GM12864 (cell line): ENCODE measurements at places on chromosomes 4 and X.

GRCh38 chr4:93809773-93810172, 18.8 kb upstream of the ATOH1 start:
- no peak for DNase-seq

DNA sequence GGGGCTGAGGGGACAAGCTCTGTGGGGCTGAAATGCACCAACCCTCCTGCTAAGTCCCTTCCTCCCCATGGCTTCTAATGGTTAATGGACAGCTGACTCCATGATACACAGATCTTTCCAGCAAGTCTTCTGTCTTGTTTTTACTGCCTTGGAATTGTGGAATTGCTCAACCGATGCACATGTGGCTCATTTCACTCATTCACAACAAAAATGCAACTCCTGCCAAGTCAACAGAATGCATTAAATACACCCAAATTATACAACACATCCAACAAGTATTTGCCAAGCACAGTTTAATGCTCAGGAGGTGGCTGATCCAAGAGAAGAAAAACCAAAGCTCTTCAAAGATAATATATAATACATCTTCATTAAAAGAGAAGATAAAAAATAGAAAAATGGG, 61.9 kb upstream of the PAGE4 start:
- no peak for DNase-seq

DNA sequence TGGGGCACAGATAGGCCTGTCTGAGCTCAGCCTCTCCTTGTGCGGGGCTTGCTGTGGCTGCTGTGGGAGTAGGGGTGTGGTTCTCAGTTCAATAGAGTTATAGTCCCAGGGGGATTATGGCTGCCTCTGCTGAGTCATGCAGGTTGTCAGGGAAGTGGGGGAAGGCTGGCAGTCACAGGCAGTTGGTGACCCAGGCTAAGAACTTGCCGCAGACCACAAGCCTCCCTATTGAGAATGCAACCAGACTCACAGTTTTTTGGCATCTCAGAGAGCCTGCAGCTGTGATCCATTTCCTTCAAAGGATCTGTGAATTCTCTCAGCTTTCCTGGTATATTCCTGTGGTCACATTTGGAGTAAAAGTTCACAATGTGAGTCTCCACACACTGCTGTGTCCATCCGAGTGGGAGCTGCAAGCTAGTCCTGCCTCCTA, 364.9 kb downstream of the ZNF674 start:
- peak; percentile 13 for DNase-seq

- DNase-seq, result no peak
Measured at GRCh38 chr4:119080721-119081541, 54.7 kb upstream of the MYOZ2 start.

DNA sequence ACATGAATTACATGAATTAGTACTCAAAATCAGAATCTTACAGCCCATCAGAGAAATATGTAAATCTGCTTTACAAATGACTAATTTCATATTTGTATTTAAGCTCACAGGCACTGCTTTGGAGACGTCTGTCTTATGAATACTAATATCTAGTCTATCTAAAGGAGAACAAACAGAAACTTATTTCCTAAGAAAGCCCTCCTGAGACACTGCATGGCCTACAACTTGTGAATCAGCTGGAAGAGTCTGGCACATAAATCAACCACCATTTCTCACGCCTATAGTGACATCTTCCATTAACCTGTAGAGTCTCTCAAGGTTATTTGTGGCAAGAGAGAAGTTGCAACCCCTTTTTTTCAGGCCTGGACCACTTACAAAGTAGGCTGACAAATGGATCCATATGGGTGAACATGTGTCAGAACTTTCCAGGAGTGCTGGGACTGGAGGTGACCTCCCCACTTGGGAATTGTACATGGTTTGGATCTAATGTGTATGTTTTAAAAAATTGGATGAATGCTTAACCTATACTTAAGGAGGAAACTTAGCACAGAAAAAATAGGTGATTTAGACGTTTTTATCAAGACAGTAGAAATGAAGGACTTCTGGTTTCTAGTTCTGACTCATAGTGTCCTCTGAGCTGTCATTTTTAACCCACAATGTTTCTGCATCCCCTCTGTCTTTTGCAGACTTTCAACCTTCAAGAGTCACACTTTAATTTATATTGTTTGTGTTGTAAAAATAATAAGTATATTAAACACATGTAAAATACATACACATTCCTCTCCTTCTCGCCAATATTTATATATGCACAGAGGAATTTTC, 83.2 kb upstream of the ARHGAP24 start:
- no peak for DNase-seq

- DNase-seq, result no peak
Measured at GRCh38 chrX:63275127-63275526, 76.0 kb downstream of the SPIN4 start.

DNA sequence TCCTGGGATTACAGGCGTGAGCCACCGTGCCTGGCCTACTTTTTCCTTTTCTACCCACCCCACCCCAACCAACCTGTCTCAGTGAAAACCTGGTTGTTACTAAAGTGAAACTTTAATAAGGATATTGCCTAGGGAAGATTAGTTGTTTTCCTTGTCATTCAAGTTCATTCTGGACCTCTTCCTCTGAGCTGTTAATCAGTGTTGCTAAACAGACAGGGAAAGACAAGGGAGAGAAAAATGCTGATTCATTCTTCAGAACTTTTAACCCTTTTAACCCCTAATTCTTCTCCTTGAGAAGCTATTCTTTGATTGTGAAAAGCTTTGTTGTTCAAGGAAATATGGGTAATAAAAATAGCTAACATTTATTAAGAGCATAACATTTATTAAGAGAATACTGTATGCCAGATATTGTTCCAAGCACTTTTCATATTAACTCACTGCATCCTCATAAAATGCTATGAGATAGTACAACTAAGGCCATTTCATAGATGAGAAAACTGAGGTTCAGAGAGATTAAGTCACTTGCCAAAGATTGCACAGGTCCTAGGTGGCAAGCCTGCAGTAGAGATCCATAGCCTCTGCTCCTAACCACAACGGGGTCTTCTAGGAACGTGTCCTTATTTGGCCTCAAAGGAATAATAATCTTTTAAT, 34.8 kb downstream of the OSTC start:
- DNase-seq, result no peak

DNA sequence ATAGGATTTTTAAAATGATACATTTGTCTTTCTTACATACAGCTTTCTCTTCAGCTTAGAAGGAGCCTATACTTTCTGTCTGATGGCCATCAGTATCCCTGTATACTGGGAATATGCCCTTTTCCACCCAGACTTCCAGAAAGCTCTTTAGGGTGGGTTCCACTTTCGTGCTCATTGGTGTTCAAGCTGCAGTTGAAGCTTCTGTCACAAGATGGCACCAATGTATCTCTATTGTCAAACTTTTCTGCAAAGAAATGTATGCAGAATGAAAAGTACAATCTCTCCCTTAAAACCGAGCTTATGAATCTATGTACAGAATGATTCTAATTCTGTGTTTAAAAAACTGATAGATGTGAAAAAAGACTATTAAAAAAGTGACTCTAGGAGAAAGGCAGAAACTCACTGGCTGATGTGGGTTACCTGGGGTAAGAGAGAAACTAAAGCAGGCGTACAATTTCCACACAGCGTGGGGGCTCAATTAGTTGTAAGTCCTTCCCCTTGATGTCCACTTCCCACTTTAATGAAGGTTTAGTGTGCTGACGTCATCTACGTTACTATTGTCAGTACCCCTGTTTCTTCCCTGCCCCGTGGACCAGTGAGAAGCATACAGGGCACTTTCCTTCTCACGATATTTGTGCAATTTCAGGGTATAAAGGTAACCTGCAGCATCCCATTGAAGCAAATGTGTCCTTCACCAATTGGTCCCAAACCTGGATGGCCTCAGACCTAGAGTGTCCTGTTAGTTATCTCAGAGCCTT, 57.3 kb upstream of the TCEAL2 start:
- DNase-seq, result no peak

DNA sequence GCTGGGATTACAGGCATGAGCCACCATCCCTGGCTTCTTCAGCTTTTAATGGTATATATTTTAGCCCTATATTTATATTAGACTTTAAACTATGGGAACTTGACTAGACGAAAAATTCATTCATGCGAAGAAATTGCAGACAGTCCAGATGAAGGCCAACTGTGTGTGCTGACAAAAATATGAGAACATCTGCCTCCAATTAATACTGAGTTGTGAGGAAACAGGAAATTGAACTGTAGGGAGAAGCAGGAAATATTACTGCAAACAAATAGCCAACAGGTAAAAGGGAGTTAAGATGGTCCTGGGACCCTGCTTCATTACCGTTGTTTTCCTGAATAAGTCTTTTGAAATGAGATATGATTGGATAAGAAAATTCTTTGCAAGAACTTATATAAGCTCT, 26.3 kb downstream of the MGARP start:
- DNase-seq, result no peak

DNA sequence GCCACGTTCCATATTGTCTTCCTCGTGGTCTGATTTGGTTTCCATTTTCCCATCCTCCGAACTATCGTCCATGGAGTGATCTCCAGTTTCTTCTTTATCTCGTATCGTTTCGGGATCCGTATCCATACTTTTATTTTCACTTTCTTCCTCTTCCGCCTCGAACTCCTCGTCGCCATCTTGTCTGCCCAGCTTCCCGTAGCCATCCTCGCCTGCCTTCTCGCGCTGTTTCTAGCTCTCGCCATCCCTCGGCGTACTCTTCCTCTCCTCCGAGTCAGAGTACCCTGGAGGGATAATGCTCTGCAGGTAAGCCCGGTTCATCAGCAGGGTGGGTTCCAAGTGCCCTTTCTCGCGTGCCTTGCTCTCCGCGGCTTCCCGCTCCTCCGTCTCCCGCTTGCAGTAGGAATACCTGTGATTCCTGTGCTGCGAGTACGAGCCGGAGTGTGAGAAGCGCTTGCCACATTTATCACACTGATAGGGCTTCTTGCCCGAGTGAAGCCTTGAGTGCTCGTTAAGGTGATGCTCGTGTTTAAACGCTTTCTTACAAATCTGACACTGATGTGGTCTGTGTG, 134.5 kb upstream of the TAPT1 start:
- no peak for DNase-seq

GRCh38 chr4:154586296-154587033, 4.1 kb downstream of the FGA start:
- DNase-seq, result no peak
